ENCODE measurements at places on chromosomes 7 and 10. TPM values are rescaled to one million over a fixed set of nuclear protein-coding genes. Genes with fewer than 3 reads are reported as not detected.

DNA sequence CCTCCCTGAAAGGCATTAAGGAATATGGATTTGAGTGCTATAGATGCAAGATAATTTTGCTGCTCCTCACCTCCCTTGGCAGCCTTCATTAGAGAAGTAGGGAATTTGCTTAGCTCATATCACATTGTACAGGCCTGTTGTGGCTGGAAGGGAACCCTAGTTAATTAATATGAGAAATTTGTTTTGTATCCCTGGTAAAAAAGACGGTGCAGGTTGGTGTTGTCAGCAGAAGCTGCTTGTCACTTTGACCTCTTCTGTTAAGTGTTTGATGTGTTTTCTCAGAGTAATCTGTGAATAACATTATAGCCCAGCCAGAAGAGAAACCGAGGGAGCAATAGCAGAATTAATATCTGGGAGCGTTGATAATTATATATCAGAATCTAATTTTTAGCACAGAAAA lies 278.4 kb downstream of the LRMDA start:
- no peak for DNase-seq

DNA sequence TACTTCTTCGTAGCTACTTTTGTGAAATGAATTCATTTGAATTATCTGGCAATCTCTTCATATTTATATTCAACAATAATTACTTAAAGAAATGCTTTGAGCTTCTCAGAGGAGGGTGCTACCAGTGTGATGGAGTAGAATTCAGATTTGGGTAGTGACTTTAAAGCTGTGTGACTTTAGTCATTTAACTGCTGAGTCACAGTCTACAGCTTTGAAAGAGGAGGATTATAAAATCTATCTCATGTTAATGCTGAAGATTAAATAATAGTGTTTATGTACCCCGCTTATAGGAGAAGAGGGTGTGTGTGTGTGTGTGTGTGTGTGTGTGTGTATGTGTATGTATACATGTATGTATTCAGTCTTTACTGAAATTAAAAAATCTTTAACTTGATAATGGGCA lies 68.2 kb downstream of the CFTR start:
- no peak for DNase-seq

DNA sequence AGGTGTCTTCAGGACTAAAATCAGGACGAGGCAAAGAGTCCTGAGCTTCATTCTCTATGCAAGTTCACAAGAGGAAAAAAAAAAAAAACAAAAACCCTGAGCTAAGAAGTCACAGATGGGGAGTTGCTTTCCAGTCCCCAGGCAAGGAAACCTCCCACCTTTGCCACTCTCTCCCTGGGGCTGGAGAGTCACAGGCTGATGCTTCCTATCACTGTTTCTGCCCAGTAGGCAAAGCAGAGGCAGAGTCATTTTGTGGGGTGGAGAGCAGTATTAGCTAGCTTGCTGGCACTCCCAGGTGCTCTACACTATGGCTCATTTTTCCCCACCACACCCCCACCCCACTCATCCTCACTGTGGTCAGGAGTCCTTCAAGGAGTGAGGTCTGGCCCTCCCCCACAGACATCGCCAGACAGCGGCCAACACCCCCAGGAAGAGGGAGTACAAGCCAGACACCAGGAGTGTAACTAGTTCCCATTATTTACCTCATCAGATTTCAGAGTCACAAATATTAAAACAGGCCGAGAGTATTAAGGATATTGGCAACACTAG lies 34.6 kb upstream of the UNC5B start:
- no peak for DNase-seq

- DNase-seq, result no peak
These were observed 204.7 kb upstream of the HDAC9 start for GRCh38 chr7:18290865-18291264.

GRCh38 chr7:137992104-137992549 lies 9.8 kb downstream of the CREB3L2 start:
- no peak for DNase-seq

DNA sequence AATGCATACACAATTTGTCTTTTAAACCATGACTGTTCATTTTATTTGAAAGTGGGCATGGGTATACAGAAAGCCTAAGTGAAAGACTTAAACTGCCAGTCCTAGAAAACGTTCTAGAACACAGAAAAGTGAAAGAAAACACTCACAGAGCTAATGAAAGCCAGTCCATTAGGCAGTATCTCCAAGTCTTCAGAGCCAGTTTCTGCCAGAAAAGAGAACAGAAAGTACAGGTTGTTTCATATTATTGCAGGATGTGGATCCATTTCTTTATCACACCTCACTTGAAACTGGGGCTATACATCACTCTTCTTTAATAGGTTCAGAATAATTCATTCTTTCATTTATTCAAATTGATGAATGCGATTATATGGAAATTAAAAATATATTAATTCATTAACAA lies 7.7 kb downstream of the PON1 start:
- no peak for DNase-seq

DNA sequence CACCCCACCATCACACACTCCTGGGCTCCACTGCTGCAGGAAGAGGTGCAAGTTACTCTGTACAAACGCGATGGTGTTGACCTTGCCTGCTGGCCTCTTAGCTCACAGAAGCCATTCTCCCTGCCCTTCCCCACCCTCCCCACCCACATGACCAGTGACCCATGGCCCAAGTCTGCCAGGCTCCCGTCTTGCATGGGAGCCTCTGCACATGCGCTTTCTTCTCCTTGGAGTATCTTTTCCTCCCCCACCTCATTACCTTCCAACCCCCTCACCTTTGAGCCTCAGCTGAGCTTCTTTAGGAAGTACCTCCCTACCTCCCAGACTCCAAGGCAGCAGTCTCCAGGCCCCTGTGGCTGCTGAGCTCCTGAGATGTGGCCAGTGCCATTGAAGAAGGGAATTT lies 337.7 kb upstream of the ZNF32 start:
- DNase-seq, result no peak

TTYH3 gene
- total RNA-seq, result 106 TPM

EEPD1 gene
- total RNA-seq, result 8.7 TPM

ASCC1 gene
- 38.6 TPM for total RNA-seq

PRLHR gene
- not detected for total RNA-seq
